Activated T-cell treated with anti-CD3 and anti-CD28 coated beads, Interleukin-2, amount 50 U/mL, for 72 hours (primary cell): ENCODE measurements at places on chromosomes 6 and 20. TPM values are rescaled to one million over a fixed set of nuclear protein-coding genes. Genes with fewer than 3 reads are reported as not detected.

Gene NRSN1
- not detected for total RNA-seq

Gene RGS17
- total RNA-seq = not detected

Gene NHLRC1
- 0.14 TPM for total RNA-seq

Gene CNKSR3
- 0.12 TPM for total RNA-seq

Gene PI16
- total RNA-seq = 0.14 TPM

Gene FAM209B
- 1.7 TPM for total RNA-seq

Gene KIFC1
- 96.3 TPM for total RNA-seq

Gene TSBP1
- not detected for total RNA-seq

GRCh38 chr6:499617-500016 lies 108.1 kb downstream of the IRF4 start:
- no peaks in the 10 kb centered on the region for H3K27me3 ChIP-seq
- peaks cover 26% of the 10 kb centered on the region for H3K36me3 ChIP-seq
- peak overlapping the region; percentile 83 for H3K4me3 ChIP-seq

DNA sequence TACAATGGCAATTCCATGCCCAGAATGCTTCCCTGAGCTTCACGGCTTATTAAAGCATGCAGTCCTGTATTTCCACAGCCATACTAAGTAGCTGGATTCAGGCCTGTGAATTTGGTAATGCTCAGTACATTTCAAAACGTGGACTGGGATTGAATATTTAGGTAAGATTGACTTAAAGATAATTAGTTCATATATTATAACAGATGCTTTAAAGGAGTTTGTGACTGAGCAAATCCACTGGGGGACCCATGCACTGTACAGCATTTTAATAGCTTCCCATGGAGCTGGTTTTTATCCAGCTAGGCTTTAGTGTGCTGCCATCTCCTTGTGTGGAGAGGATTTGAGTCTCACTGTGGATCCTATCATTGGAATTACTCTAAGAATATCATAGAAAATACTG lies 420.9 kb upstream of the FLRT3 start:
- H3K4me3 ChIP-seq = no peak overlapping the region
- H3K27ac ChIP-seq = no peak overlapping the region
- no peaks in the 10 kb centered on the region for H3K36me3 ChIP-seq
- DNase-seq = no peak
- H3K27me3 ChIP-seq = no peaks in the 10 kb centered on the region
- no peaks in the 10 kb centered on the region for H3K4me1 ChIP-seq

GRCh38 chr6:150068151-150068550 lies 770 bp downstream of the ULBP3 start:
- no peak overlapping the region for H3K27ac ChIP-seq
- H3K4me1 ChIP-seq = peaks cover 33% of the 10 kb centered on the region
- peak; percentile 21 for DNase-seq
- no peaks in the 10 kb centered on the region for H3K36me3 ChIP-seq
- H3K27me3 ChIP-seq = peaks cover 18% of the 10 kb centered on the region

DNA sequence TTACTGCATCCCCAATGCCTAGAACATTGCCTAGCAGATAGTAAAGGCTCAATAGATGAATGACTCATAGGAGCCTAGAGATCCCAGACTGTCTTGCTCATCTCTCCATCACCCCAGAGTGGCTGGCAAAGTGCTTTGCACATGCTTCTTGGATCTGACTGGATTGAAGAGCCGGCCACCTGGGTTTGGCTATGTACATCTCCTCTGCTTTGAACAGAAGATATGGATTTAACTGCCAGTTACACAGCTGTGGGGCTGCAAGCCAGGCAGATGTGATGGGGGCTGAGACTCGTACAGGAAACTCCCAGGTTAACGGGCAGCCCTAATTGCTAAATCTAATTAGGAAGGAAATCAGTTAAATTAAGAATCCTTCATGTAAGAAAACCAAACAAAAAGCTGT lies 28.6 kb downstream of the MYLIP start:
- H3K4me3 ChIP-seq = no peak overlapping the region
- no peak for DNase-seq
- peaks cover 9% of the 10 kb centered on the region for H3K4me1 ChIP-seq
- H3K27me3 ChIP-seq = no peaks in the 10 kb centered on the region
- no peak overlapping the region for H3K27ac ChIP-seq

DNA sequence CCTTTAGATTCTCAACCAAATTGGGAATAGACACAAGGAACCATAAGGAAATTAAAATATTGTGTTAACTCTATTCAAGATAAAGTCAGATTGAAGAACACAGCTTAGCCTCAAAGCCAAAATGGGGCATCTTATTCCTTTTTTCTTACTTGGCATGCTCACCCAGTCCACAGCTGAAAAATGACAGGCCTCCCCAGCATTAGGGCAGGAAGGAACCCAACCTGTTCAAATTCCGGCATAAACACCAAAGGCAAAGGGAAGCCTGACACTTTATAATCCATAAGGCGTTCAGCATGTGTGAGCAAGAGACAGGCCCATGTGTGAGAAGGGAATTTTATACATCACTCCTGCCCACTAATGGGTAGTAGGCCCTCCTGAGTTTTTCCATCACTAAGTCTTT lies 2.9 kb downstream of the BEND6 start:
- peaks cover 71% of the 10 kb centered on the region for H3K27me3 ChIP-seq
- no peak for DNase-seq

GRCh38 chr20:44693627-44694026 lies 21.5 kb upstream of the CCN5 start:
- no peak overlapping the region for H3K4me3 ChIP-seq
- no peaks in the 10 kb centered on the region for H3K27me3 ChIP-seq
- H3K27ac ChIP-seq = no peak overlapping the region
- no peak for DNase-seq

DNA sequence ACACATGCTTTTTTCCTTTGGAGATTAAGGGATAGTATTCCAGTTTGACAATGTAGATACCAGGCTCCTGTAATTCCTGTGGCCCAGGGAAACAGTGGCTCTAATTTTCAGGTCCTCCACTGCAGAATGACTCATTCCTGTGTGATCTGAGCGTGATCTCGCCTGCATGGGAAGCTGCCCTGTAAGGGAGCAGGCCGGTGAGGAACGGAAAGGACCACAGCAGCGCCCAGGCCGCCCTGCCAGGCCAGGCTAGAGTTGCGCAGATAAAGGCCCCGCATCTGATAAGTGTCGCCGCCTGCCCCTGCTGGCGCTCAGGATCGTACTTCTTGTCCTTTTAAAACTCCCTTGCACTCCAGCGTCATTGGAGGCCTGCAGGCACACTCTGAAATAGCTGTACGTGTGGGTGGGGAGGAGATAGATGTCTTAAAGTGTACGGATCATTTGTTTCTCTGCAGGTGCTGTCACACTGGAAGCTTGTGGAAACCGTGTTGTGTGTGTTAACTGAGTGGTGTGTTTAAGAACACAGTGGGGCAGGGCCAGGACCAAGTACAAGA lies 60.7 kb downstream of the SYNJ2 start:
- no peak overlapping the region for H3K27ac ChIP-seq
- H3K4me1 ChIP-seq = peaks cover 67% of the 10 kb centered on the region
- peaks cover 8% of the 10 kb centered on the region for H3K36me3 ChIP-seq
- no peak overlapping the region for H3K4me3 ChIP-seq
- no peaks in the 10 kb centered on the region for H3K27me3 ChIP-seq

DNA sequence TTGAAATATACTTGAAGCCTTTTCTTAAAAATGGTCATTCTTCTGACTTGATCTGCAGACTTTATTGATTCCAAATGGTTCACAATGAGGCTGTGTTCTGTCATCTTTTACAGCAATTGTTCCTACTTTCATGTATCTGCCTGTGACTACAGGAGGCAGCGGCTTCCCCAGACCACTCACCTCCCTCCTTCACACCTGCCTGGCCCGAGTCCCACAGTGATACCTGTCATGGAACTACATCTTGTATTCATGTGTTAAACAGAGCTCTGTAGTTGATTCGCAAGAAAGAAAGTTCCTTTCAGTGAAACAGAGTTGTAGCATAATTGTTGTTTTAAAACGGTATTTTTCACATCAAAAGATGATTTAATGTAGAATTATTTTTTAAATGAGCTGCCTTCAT lies 673.5 kb upstream of the AGPAT4 start:
- H3K36me3 ChIP-seq = no peaks in the 10 kb centered on the region
- H3K4me1 ChIP-seq = no peaks in the 10 kb centered on the region
- no peaks in the 10 kb centered on the region for H3K27me3 ChIP-seq
- no peak for DNase-seq

DNA sequence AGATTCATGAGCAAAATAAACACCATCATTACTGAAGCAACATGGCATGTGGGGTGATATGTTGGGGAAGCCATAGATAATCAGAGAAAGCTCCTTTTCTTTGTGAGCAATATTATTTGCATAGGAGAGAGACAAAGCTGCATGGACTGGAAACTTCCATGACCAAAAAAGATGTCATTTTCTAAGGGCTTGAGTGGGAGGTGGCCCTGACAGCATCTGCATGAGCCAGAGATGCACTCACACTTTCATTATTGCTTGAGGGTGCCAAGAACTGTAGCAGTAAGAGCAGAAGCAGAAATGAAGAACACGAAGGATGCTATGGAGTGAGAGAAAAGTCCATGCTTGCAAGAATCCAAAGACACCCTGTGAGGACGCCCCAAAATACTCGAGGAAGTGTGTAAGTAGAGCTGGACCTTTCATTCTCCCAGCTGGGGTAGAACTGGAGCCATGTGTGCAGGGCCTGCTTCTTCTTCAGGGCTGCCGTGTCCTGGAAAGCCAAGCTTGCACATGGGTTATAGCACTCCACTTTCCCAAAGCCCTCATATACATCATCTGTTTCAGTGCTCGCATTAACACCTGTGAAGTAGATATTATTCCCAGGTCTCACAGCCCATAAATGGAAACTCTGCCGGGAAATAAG lies 851.2 kb downstream of the DHX35 start:
- no peaks in the 10 kb centered on the region for H3K36me3 ChIP-seq
- no peak overlapping the region for H3K4me3 ChIP-seq
- no peak overlapping the region for H3K27ac ChIP-seq
- H3K27me3 ChIP-seq = no peaks in the 10 kb centered on the region
- H3K4me1 ChIP-seq = no peaks in the 10 kb centered on the region
- no peak for DNase-seq

- peaks cover 3% of the 10 kb centered on the region for H3K36me3 ChIP-seq
- H3K4me1 ChIP-seq = no peaks in the 10 kb centered on the region
- no peak for DNase-seq
- H3K27ac ChIP-seq = no peak overlapping the region
- no peak overlapping the region for H3K4me3 ChIP-seq
- no peaks in the 10 kb centered on the region for H3K27me3 ChIP-seq
Observed at GRCh38 chr6:38552121-38552520, 87.6 kb downstream of the BTBD9 start.

DNA sequence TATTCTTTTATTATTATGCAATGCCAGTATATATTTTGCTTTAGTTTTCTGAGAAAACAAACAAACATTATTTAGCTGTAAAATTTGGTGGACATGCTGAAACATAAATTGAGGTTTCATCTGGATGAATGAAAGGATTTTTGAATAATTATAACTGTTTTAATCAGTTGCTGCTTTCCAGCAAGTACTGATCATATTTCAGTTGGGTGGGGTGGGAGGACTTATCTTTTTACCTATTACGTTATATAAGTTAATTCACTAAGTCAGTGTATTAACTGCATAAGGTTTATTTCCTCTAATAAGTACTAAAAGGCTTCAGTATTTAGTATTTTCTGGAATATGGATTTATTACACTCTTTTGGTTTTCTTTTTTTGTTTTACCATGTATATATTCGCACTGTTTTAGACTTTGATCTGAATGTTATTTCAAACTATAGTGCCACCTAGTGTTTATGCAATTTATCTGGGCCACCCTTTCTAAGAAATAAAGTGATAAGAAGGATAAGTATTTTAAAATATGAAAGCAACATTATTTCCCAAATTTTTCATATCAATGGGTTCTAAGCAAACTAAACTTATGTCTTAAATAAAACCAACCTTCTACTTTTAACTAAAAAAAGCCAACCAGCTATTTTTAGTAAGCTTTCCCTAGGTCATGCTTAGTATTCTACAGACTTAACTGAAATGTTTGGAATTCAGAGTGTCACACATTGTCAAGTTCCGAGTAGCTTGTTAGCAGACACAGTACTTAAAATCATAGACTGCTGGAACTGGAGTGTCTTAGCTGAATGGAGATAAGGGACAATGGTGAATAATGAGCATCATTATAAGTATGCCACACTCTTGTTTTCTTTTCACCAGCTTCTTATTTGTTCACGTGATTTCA lies 105.4 kb upstream of the MCHR2 start:
- no peak overlapping the region for H3K4me3 ChIP-seq
- no peaks in the 10 kb centered on the region for H3K36me3 ChIP-seq
- no peak for DNase-seq
- H3K4me1 ChIP-seq = no peaks in the 10 kb centered on the region
- H3K27ac ChIP-seq = no peak overlapping the region
- H3K27me3 ChIP-seq = peaks cover 12% of the 10 kb centered on the region

DNA sequence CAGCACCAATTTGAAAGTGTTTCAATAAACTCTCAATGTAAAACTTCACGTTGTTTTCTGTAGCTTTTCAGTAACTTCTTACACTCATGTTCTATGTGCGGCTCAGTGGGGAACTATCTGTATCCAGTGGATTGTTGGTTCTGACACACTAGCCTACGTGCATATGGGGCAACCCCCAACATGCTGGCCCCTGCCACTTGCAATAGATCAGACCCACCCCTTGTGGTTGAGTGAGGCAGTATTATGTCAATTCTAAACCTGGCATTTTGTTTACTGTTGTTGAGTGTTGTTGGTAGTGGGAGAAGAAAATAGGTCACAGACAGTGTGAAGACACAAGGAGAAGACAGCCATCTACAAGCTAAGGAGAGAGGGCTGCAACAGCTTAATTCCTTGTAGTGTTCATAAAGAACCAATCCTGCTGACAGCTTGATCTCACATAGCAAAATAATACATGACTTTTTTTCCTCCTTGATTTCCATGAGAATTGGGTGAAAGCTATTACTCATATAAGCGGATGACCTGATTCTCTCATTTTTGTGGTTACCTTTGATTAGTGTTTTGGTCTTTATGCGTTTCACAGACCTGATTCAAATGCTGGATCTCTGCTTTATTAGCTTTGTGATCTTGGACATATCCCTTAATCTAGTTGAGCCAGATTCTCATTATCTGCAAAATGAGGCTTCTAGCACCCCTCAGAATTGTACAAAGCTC lies 320.4 kb downstream of the LAMA2 start:
- no peak for DNase-seq
- no peaks in the 10 kb centered on the region for H3K36me3 ChIP-seq
- no peak overlapping the region for H3K27ac ChIP-seq
- H3K27me3 ChIP-seq = no peaks in the 10 kb centered on the region

DNA sequence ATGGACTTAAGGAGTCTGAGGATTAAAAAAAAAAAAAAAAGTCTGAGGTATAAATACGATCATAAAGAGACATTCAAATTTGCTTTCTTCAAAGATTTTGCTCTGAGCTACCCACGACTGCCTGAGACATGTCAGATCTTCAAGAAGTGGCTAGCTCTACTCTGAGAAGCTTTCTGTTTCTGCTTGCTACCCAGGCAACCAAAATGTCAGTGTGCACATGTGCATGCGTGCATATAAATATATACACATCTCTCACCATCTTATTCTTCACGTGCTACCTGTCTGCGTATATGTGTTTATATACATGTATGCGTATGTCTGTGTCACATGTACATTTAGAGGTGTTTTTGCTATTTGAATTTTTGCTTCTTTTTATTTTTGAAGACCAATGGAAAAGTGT lies 299.6 kb upstream of the STXBP5 start:
- no peak overlapping the region for H3K4me3 ChIP-seq
- H3K36me3 ChIP-seq = no peaks in the 10 kb centered on the region
- no peaks in the 10 kb centered on the region for H3K4me1 ChIP-seq
- no peak overlapping the region for H3K27ac ChIP-seq
- no peaks in the 10 kb centered on the region for H3K27me3 ChIP-seq
- no peak for DNase-seq
